ENCODE measurements at places on chromosomes 5 and 9. TPM values are rescaled to one million over a fixed set of nuclear protein-coding genes. Genes with fewer than 3 reads are reported as not detected.

Gene IRX2
- 5.3 TPM for total RNA-seq

Gene PCDHB5
- total RNA-seq: 0.63 TPM

DNA sequence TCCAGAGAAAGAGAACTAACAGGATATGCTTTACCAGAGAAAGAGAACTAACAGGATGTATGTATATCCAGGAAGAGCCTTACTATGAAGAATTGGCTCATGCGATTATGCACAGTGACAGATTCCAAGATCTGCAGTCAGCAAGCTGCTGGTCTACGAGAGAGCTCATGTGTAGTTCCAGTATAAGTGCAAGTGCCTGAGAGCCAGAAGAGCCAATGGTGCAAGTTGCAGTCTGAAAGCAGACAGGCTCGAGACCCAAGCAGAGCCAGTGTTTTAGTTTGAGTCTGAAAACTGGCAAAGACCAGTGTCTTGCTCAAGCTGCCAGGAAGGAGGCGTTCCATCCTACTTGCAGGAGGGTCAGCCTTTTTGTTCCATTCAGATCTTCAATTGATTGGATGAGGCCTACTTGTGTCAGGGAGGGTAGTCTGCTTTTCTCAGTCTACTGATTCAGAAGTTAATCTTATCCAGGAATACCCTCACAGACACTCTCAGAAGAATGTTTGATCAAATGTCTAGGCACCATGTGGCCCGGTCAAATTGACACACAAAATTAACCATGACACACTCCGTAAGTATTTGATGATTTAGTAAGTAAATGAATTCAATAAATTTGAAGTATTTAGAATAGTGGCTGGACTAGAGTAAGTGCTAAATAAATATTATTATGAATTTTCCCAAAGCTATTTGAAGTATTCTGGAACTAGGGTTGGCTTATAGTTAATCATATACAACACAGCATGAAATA, 372.1 kb upstream of the SGCD start:
- no peak for DNase-seq

DNA sequence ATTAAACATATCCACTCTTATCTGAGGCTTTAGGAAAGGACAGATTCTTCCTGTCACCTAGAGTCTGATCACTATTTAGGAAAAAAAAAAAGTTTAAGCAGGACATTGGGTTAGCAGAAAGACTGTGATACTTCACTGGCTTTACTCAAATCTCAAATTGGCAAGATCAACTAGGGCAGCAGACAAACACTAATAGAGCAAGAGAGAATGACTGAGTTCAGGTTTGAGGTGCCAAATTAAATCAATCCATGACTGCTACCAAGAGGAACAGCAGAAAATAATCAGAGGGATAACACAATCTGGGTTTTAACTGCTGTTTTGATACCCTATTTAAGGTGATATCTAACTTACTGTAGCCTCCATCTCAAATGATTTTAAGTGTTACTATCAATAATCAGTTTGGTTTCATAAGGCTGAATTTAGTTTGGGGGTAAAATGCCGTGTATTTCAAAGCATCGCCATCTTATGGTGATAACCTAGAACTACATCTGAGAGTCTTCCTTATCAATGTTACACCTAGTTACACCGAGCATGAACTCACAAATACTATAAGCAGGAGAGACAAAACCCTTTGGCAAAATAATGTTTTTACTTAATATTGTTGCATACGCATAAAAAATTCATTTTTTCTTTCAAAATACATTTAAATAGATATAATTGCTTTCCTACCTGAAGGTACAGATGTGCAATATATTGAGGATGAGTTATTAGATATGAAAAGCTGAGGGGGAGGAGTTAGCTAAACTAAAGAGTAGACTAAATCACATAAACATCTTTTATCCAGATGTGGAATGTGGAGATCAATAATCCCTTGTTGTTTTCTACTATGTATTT, 286.4 kb upstream of the CDH12 start:
- no peak for DNase-seq

DNA sequence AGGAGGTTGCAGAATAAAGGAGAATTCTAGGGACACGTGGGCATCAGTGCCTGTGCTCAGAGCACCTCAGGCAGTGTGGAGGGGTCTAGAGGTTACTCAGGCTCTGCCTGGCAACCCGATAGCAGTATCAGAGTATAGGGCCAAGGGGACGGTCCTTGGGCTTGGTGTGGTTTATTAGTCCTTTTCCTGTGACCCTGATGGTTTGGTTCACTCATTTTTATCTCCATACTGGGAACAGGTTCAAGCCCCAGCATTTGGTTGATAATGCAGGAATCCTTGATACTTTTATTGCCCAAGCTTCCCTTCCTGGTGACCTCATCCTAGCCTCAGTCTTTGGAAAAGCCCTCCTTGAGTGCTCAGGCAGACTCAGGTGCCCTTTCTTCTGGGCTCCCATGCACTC, 35.5 kb downstream of the FXN start:
- DNase-seq: no peak

Gene HARS2
- total RNA-seq: 39.2 TPM

Gene MAN1B1
- 78.4 TPM for total RNA-seq

Gene FAM200C
- 5.6 TPM for total RNA-seq

Data from LHCN-M2 (cell line).